ENCODE measurements at places on chromosomes 3 and 15.

GRCh38 chr15:83983634-83984458 lies 251.7 kb upstream of the GOLGA6L4 start:
- no peak for DNase-seq

GRCh38 chr3:183517607-183518006 lies 37.9 kb downstream of the KLHL6 start:
- DNase-seq = no peak

GRCh38 chr3:23748398-23749110 lies 57.2 kb upstream of the UBE2E1 start:
- DNase-seq = no peak

DNA sequence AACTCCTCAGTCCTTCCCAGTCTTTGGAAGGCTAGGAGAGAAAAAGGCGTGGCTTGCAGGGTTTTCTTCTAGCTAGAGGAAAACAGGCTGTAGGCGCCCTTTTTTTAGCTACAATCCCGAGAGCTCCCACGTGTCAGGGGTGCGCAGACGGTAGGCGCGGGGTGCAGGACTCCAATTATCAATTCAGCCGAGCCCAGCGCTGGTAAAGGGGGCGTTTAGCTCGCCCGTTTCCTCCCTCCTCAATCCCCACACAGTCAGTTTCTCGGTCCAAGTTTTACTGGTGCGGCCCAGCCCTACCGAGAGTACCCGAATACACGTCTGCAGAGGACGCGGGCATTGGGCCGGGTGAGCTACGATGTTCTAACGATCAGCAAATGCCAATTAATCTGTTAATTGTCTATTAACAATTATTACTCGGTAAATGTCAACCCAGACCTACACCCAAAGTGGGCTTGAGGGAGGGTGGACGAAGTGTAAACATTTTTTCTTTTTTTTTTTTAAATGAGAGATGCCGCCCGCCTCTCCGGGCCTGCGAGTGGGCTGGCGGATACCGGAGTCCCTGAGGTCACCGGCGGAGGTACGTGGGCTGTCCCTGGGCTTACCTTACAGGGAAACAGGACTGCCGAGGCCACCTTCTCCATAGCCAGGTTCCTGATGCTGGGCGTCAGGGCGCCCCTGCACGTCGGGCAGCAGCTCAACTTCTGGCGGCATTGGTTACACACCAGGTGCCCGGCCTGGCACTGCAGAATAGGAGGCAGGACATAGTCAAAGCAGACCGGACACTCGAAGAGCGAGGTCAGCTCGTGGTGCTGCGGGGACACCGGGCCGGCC lies 923 bp downstream of the SIAH2 start:
- no peak for DNase-seq

- DNase-seq = peak; percentile 61
Observed at GRCh38 chr15:25905140-25905539, 42.0 kb upstream of the ATP10A start.

- DNase-seq = no peak
Observed at GRCh38 chr3:108053483-108053882, 37.3 kb downstream of the CD47 start.

DNA sequence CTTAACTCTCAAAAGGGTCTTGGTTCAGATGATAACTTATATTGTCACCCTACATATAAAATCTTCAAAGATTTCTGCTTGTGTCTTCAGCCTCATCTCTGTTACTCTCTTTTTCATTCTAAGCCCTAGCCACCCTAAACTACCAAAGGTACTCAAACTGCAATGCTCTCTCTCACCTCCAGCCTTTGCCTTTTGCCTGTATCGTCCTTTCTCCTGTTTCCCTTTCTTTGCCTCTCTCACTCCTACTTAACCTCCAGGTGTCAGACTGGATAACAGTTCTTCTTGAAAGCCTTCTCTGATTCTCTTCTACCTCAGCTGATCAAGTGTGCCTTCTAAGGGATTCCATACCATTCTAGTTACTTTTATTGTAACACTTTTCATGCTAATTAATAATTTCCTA lies 149.8 kb downstream of the SERPINI1 start:
- DNase-seq = no peak

- DNase-seq = no peak
Observed at GRCh38 chr15:43067717-43068461, 37.9 kb downstream of the UBR1 start.

GRCh38 chr3:162295323-162295983 lies 798.8 kb downstream of the OTOL1 start:
- peak; percentile 92 for DNase-seq

GRCh38 chr15:38490242-38490922 lies 36.5 kb downstream of the FAM98B start:
- peak; percentile 44 for DNase-seq

GRCh38 chr3:132325103-132325606 lies 7.9 kb downstream of the ACP3 start:
- DNase-seq = no peak

- DNase-seq = peak; percentile 74
Observed at GRCh38 chr15:70765504-70766281, 2.3 kb upstream of the UACA start.
